Activated naive CD4-positive, alpha-beta T cell (primary cell): ENCODE measurements at places on chromosomes 3 and 15.

GRCh38 chr3:114365909-114366308 is 72.1 kb downstream of the TIGIT start:
- DNase-seq: no peak

- no peak for DNase-seq
Measured at GRCh38 chr3:98564282-98565005, 29.0 kb downstream of the CPOX start.

DNA sequence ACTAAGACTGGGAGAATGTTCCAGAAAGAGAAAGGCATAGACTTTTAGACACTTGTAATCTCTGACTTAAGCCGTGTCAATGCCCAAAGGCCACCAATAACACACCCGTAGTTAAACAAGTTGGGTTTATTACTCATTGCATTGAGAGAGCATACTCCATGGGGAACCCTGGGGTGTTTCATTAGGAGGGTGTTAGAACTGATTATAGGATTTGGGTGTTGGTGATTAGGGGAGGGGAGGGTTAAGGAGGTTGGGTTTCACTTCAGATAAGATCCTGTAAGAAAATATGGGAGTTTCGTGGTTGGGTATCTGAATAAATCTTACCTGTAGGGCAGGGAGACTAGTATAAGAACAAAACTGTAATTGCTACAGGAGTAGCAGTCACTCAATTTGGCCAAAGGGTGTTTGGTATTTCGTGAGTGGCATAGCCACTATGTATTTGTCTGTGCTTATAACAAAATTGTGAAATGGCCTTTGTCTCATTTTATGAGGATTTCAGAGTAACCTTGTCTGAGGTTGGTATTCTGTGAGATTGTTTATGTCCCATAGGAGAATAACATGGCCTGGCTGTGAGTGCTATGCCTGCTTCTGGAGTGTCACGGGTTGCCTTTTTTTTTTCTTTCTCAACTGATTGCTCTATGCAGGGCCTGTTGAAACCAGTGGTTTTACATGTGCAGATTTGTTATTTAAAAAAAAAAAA is 2.9 kb downstream of the HACD3 start:
- DNase-seq: no peak

- DNase-seq: no peak
Measured at GRCh38 chr3:37170060-37170459, 4.3 kb downstream of the LRRFIP2 start.

GRCh38 chr15:94734460-94734859 is 503.1 kb downstream of the MCTP2 start:
- no peak for DNase-seq

DNA sequence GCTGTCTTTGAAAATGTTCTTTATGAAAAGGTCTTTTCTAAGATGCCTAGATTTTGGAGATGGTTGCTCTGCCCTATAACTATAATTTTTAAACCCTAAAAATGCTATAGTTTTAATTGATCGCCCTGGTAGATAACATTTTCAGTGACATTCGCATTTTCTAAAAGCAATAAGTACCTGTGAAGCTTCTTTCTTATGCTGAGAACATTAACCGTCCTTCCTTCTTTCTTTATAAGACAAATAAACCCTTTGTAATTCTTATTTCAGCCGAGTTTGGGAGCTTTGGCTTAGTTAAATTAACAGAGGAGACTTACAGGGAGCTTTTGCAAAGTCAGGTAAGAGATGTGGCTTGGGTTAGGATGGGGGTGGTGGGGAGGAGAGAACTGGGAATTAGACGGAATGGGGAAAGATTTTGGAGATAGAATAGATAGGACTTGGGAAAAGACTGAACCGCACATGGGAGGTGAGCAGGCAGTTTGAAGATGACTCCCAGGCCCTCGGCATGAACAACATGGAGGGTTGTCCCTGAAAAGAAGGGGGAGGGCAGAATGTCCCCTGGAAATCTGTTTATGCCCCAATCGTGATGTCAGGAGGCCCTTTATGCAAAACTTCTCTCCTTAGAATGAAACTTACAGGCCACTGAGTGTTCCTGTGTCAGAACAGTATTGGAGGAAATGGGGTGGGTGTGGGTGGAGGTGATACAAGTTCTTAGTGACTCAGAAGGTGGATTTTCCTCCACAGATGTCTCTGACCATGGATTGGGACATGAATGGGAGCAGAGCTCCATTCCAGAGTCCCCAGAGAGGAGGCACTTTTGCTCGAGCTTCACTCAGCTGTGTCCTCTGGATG is 76.2 kb upstream of the LARS2 start:
- DNase-seq: no peak

GRCh38 chr3:177976241-177976640 is 560.0 kb upstream of the KCNMB2 start:
- no peak for DNase-seq

- DNase-seq: no peak
Measured at GRCh38 chr15:39022532-39023305, 458.1 kb upstream of the RASGRP1 start.

DNA sequence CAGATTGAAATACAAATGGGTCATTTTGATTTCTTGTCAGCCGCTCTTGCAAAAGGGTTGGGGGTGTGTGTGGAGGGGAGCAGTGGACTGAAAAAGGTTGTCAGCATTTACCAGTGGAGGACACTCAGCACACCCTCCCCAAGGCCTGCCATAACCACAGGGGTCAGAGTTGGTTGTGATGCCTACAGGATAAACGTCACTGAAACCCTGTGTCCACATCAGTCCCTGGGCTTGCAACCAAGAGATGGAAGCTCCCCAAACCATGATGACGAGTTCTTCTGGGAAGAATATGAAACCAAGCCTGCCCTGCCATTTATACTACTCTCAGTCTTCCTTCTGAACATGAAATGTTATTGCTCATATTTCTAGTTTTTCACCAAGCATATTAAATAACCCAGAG is 54.0 kb upstream of the UMPS start:
- DNase-seq: no peak

GRCh38 chr3:54837964-54838363 is 89.9 kb downstream of the LRTM1 start:
- no peak for DNase-seq

- no peak for DNase-seq
Measured at GRCh38 chr3:130933801-130934345, 40.0 kb downstream of the ATP2C1 start.

GRCh38 chr15:89457086-89457485 is 39.3 kb downstream of the RHCG start:
- DNase-seq: no peak

GRCh38 chr3:150264561-150265279 is 143.4 kb upstream of the TSC22D2 start:
- no peak for DNase-seq

DNA sequence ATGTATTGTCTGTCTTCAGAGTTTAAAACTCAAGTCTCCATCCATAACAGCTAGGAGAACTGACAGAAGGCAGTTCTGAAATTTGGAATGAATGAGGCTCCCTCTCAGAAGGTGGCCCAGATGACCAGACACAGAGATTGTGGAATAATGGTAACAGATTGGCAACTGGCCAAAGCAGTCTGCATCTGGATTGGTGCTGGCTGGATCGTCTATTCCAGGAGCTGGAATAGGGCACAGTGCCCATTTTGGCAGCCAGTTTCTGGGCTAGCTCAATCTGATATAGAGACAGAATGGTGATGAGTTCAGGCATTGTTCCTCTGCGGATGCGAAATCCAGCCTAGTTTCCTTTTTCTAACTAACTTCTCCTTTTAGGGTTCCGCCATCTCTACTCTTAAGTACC is 851.7 kb downstream of the PDCD6IP start:
- DNase-seq: no peak

GRCh38 chr3:13194285-13195209 is 121.3 kb upstream of the IQSEC1 start:
- no peak for DNase-seq

GRCh38 chr15:95266451-95267061 is 1035.2 kb downstream of the MCTP2 start:
- no peak for DNase-seq

- no peak for DNase-seq
Measured at GRCh38 chr3:24225385-24225950, 269.2 kb downstream of the THRB start.

DNA sequence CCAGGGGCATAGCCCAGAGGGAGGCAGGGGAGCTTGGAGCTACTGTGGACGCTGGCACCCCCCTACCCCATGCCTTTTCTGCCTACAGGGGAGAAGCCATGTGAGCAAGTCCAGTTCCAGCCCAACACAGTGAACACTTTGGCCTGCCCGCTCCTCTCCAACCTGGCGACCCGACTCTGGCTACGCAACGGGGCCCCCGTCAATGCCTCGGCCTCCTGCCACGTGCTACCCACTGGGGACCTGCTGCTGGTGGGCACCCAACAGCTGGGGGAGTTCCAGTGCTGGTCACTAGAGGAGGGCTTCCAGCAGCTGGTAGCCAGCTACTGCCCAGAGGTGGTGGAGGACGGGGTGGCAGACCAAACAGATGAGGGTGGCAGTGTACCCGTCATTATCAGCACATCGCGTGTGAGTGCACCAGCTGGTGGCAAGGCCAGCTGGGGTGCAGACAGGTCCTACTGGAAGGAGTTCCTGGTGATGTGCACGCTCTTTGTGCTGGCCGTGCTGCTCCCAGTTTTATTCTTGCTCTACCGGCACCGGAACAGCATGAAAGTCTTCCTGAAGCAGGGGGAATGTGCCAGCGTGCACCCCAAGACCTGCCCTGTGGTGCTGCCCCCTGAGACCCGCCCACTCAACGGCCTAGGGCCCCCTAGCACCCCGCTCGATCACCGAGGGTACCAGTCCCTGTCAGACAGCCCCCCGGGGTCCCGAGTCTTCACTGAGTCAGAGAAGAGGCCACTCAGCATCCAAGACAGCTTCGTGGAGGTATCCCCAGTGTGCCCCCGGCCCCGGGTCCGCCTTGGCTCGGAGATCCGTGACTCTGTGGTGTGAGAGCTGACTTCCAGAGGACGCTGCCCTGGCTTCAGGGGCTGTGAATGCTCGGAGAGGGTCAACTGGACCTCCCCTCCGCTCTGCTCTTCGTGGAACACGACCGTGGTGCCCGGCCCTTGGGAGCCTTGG is 5.6 kb downstream of the CIB1 start:
- DNase-seq: no peak

DNA sequence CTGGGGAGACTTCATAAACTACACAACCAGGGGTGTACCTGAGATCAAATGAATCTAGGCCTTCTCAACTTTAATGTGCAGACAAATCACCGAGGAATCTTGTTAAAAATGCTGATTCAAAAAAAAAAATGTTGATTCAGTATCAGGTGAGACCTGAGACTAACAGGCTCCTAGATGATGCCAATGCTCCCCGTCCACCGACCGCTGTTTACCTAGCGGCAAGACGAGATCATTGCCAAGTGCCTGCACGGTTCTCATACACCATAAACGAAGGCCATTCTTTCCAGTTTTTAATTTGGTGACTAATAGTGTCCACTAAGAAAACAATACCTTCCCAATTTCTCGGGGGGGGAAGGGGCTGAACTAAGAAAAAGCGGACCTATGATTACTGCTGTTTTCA is 2.5 kb upstream of the FSIP1 start:
- DNase-seq: no peak

- DNase-seq: no peak
Measured at GRCh38 chr3:135755330-135756105, 210.0 kb upstream of the PPP2R3A start.

GRCh38 chr15:30924353-30924752 is 20.6 kb downstream of the FAN1 start:
- DNase-seq: no peak

GRCh38 chr3:189806171-189806951 is 175.2 kb downstream of the TP63 start:
- no peak for DNase-seq

- DNase-seq: no peak
Measured at GRCh38 chr3:37897763-37898162, 36.1 kb downstream of the CTDSPL start.

DNA sequence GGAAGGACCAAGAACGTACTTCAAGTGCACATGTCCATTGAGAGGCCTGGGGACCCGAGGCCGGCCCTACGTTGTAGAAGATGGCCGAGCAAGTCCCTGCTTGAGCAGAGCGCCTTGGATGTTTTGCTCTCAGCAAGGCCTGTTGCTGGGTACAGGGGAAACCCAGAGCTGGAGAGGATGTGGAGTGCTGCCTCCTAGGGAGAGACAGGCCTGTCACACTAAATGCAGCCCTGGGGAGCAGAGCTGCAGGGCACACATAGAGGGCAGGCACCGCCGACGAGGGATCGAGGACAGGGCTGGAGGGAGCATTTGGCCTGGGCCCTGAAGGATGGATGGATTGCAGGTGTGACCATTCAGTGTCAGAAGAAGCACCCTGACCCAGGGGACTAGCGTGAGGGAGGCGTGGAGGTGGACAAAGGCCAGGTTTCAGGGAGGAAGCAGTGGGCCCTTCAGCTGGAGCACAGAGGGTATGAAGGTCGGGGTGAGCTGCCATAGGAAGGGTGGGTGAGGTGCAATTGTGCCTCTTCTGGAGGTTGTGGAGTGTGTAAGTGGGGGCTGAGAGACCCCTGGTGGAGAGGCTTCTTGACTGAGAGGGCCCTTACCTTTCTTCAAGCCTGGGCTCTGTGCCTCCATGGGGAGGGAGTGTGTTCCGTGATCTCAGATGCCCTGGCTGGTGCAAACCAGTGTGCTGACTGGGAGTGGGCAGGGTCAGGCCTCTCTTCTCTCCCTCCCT is 142.4 kb downstream of the CHDH start:
- DNase-seq: no peak

DNA sequence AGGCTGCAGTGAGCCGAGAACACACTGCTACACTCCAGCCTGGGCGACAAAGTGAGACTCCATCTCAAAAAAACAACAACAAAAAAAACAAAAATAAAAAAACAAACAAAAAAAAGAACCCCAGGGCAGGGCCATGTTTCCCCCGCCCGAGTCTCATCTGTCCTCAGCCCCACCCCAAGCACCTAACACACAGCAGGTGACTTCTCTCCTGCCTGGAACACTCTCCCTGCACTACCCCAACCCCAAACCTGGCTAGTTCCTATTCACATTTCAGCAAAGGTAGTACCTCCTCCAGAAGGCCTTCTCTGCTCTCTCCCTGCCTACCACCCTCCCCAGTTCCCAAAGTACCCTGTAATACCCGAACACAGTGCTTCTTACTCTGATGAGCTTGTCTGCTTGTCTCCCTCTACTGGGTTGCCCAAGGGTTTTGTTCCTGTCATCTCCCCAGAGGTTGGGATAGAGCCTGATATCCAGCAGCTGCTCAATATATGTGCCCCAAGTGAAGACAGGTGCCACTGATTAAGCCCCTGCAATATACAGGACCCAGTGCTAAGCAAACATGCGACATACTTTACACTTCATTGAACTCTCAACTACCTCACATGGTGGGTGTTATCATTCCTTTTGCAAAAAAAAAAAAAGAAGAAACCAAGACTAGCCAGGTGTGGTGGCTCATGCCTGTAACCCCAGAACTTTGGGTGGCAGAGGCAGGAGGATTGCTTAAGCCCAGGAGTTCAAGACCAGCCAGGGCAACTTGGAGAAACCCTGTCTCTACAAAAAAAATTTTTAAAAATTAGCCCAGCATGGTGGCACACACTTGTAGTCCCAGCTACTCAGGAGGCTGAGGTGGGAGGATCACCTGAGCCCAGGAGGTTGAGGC is 103.6 kb downstream of the DAPK2 start:
- no peak for DNase-seq
